Mammary epithelial cell (primary cell): ENCODE measurements at places on chromosomes 6 and 20.

GRCh38 chr20:7010527-7010926 lies 243.0 kb downstream of the BMP2 start:
- peak; percentile 70 for DNase-seq

GRCh38 chr6:165692106-165692653 lies 29.1 kb upstream of the PDE10A start:
- DNase-seq: no peak

- DNase-seq: peak; percentile 78
Measured at GRCh38 chr6:16639684-16640480, 121.4 kb downstream of the ATXN1 start.

DNA sequence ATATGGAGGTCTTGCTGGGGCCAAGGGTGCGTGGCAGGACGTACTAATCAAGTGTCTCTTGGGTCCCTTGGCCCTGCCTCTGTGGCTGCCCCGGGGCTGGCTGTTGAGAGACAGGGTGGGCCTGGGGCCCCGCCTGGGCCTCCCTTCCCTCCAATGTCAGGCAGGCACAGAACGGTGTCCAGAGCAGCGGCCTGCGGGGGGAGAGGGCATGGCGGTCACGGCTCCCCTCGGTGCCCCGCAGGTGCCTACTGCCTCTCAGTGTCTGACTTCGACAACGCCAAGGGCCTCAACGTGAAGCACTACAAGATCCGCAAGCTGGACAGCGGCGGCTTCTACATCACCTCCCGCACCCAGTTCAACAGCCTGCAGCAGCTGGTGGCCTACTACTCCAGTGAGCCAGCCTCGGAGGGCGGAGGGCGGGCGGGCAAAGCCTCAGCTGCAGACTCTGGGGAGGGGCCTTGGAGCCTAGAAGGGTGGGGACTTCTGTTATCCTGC lies 50.0 kb downstream of the SRC start:
- DNase-seq: no peak

DNA sequence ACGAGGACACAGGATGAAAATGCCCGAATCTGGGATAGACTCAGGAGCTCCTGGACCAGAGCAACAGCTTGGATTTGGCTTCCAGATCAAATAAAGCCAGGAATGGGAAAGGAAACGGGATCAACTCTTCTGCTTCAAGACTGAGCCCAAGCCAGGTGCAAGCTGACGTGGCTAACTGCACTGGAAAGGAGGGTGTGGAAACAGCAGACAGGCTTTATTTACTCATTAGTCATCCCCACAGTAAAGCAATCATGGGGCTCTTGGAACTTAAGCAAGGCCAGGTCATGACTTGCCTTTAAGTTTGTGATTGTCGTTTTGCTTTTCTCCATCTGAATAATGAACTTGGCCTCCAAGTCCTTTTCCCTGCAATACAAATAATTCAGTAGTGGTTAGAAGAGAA lies 45.2 kb downstream of the KIF16B start:
- peak; percentile 92 for DNase-seq
